Tibial nerve (tissue), 4 donors: ENCODE measurements at places on chromosomes 6 and 20. TPM values are rescaled to one million over a fixed set of nuclear protein-coding genes. Genes with fewer than 3 reads are reported as not detected.

DNA sequence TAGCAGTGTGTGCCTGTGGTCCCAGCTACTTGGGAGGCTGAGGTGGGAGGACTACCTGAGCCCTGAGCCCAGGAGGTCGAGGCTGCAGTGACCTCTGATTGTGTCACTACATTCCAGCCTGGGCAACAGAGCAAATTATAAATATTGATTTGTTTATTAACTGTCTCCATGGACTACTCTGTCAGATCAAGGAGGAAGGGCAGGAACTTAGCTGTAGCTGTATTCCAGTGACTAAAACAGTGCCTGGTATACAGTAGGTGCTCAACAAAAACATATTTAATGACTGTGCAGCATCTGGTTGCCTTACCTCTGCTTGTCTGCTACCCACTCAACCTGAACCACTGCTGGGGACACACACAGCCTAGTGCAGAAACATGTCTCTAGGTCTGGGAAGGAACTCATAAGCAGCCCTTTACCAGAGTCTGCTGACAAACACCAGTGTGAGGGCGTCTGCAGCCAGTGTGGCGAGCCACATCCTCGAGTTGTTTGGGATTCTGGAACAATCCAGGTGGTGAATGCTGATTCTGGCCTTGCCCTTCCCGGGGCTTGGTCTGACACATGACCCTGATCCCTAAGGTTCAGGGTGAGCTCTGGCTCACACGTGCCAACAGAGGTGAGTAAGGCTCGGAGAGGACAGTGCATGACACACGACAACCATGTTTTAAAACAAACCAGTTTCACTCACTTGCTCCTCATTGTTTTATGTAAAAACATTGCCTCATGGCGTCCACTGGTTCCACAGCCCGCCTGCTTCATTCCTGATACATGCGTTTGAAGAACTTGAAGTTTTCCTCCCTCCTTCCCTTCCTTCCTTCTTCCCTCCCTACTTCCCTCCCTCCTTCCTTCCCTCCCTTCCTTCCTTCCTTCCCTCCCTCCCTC lies 117.9 kb upstream of the ZNF217 start:
- DNase-seq = no peak

Gene RAD21L1
- not detected for total RNA-seq

GRCh38 chr6:144416773-144417172 lies 131.6 kb downstream of the UTRN start:
- DNase-seq = no peak

DNA sequence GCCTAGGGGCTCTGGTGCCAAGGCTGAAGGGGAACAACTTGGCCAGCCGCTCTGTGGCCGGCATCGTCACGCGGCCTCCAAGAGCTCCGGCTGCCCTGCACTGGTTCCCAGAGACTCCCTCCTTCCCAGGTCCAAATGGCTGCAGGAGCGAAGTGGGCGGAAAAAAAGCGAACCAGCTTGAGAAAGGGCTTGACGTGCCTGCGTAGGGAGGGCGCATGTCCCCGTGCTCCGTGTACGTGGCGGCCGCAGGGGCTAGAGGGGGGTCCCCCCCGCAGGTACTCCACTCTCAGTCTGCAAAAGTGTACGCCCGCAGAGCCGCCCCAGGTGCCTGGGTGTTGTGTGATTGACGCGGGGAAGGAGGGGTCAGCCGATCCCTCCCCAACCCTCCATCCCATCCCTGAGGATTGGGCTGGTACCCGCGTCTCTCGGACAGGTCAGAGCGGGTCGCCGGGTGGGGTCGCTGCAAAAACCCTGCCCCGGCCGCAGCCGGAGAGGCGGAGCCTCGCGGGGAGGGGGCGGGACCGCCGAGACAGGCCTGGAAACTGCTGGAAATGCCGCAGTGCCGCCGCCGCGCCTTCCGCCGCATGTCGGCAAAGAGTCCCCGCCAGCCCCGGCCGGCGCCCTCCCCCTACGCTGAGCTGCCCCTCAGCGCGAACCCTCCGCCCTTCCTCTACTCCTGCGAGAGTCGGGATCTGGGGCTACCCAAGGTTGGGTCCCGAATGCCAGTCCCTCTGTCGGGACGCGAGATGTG lies 814 bp upstream of the HSP90AB1 start:
- DNase-seq = peak; percentile 81

DNA sequence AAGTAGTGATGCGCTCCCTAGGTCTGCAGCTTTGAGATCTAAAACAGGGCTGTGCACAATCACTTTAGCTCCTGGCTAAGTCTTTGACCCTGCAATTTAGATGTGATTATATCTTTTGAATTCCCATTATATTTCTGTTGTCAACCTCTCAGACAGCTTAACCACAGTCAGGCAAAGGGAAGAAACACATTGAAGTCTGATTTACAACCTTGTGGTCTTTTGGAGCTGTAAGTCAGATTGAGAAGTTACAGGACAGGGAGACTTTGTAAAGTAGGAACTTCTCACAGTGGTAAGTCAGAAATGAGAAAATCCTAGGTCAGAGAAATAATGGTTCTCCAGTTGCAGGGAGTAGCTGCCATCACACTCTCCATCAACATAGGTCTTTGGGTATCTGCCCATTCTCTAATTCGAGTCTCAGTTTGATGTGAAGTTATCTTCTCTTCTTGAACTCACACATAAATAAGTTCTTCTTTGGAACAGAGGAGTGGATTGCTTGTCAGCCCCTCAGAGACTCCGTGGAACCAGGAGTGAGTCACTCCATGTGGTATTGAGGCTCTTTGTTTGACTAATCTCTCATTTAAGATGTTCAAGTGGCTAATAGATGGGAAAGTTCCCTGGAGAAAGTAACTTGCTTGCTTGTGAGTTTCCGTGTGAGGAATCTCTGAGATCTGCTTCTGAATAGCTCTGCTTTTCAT lies 35.0 kb upstream of the SGK1 start:
- no peak for DNase-seq

GRCh38 chr6:22747571-22747970 lies 178.2 kb downstream of the HDGFL1 start:
- DNase-seq = no peak

Gene TUBB
- total RNA-seq = 213 TPM

Gene NRSN1
- not detected for total RNA-seq

- DNase-seq = no peak
Measured at GRCh38 chr20:7710440-7710839, 229.8 kb downstream of the HAO1 start.

- no peak for DNase-seq
Measured at GRCh38 chr6:52076791-52077179, 10.6 kb downstream of the PKHD1 start.

- DNase-seq = no peak
Measured at GRCh38 chr6:132780770-132781371, 17.6 kb downstream of the SLC18B1 start.

GRCh38 chr20:50663095-50663821 lies 28.1 kb downstream of the RIPOR3 start:
- no peak for DNase-seq

Gene BMP6
- 4.8 TPM for total RNA-seq

DNA sequence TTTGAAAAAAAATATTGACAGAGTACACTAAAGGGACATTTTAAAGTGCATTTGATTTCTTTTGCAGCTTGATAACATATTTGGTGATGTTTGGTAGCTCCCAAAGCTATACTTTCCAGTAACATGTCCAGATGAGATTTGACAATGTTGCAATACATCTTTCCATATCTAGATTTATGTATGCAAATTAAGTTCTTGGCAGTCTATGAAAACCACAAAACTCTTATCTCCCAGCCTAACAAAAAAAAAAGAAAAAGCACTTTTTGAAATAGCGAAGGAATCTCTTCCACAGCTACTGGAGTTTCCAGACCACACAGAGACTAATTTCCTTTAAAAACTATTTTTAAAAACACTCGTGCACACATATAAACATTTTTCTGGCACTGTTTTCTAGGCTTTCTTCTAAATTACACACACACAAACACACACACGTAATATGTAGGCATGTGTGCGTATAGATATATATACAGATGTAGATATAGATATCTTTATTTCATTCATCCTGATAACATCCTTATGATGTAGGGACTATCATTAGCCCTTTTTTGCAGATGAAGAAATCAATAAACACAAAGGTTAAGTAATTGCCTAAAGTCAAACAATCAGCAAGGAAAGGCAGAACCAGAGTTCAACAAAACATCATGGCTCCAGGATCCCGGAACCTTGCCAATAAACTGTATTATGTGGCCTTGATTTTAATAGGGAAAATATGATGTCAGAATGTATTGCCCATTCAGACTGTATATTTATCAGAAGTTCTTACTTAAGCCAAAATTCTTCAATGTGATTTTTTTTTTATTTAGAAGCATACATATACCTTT lies 93.3 kb downstream of the ADGRB3 start:
- no peak for DNase-seq

DNA sequence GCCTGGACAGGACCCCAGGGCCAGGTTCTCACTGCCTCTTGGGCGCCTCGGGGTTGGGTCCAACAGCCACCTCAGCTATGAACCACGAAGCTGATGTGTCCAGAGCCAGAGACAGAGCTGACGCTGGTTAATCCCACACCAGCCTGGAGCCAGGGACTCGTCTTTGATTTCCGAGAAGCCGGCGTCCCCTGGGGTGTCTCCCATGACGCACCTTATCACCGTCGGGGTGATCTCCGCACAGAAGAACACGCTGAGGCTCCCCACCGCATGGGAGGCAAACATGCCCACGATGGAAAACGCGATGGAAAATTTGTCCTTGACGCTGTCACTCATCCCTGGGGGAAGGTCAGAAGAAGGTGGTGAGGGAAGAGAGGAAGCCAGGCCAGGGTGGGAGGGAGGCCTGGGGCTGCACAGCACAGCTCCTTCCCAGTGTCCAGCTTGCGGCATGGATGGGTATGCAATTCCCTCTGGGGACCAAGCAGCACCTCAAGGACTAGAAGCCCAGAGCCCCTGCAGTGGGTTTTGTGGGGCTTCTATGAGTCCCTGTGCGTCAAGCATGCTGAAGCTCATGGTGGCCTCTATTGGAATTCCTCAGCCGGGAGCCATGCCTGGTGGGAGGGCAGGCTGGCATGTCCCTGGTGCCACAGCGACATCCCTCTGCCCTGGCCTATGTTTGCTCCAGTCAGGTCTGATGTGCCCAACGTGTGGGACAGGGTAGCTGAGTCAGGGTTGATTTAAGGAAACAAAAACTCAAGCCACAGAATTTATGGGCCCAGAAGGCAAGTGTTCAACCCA lies 25.1 kb downstream of the PSMG4 start:
- no peak for DNase-seq

GRCh38 chr20:2814587-2815051 lies at the start of gene C20orf141:
Gene C20orf141 (plus strand): TSS chr20:2814987. CDS start chr20:2815185, 198 bp downstream.
- DNase-seq = peak; percentile 65

DNA sequence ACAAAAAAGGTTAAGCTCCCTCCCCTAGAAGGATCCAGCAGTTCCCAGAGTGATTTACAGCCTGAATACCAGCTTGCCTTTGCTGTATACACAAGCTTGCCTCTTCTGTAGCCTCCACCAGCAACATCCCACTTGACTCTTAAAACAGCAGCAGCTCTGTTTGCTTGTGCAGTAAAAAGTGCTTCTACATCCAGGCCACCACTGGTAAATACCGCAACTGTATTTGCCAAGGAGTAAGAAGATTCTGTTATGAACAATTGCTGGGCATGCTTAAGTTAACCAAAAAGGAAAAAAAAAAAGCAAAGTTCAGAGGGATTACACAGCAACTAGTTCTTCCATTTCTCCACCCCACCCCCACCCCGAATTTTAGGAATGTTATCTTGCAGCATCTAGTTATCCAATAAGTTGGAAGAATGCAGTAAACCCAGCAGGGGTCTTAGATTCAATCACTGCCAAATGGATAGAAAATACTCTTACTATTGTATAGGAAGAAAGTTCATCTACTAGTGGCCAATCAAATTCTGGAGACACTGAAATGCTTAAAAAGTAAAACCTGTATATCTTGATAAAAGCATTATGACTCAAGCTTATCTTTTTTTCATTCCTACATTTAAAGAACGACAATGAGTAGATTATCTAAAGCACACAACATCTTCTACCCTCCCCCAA lies 4.8 kb downstream of the SALL4 start:
- no peak for DNase-seq

DNA sequence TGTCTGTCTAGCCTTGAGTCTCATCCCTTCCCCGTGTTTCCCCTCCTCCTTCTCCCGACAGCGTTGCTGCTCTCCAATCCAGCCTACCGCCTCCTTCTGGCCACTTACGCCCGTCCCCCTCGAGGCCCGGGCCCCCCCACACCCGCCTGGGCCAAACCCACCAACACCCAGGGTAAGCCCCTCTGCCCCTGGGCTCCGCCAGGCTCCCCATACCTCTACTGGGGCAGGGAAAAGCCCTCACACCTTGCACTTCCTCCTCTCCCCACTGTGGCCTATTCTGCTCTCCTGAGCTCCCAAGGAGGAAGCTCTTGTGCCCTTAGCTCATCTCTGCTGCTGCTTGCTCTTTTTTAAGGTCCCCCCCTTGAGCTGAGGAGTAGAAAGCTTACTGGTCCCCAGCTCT lies 11.0 kb downstream of the DDR1 start:
- no peak for DNase-seq

GRCh38 chr6:53818858-53819609 lies 24.2 kb downstream of the LRRC1 start:
- DNase-seq = no peak

DNA sequence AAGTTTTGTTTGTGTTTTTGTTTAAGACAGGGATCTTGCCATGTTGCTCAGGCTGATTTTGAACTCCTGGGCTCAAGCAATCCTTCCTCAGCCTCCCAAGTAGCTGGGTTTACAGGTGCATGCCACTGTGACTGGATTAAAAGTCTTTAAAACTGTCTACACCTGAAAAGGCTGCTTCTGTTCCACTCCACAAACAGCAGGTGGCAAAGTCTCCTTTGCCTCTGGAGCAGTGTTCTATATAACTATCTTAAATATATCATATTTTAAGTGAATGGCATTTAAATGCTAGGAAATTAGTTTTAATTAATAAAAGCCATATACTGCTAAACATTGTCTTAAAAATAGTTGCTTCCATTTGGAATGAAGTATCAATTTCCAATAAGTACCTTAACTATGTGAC lies 89.2 kb upstream of the BCLAF1 start:
- DNase-seq = no peak

GRCh38 chr20:49340161-49340966 lies 62.5 kb upstream of the ZNFX1 start:
- no peak for DNase-seq

Gene FABP7
- not detected for total RNA-seq

- no peak for DNase-seq
Measured at GRCh38 chr6:38495922-38496635, 143.7 kb downstream of the BTBD9 start.

Gene SMOC2
- total RNA-seq = 74.7 TPM

DNA sequence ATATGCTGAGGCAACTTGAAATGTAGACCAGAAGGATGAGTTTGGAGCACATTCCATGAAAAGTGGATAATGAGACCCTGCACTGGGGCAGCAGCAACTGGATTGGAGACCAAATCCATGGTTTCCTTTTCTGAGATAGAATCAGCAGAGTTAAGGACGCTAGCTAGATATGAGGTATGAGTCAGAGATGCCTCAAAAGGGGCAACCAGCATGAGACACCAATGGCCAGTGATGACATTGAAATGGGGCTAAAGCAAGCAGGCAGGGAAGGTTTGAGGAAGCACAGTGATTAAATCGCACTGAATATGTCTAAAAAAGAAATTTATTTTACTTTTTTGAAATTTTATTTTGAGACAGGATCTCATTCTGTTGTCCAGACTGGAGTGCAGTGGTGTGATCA lies 802.4 kb downstream of the TFAP2A start:
- no peak for DNase-seq

Gene BLTP3A
- total RNA-seq = 15.9 TPM

Gene ABHD16B
- total RNA-seq = not detected

- DNase-seq = no peak
Measured at GRCh38 chr6:122803171-122803661, 14.2 kb downstream of the SMPDL3A start.
